ENCODE measurements at places on chromosomes 7 and 10.

GRCh38 chr7:111364413-111364812 lies 197.9 kb downstream of the IMMP2L start:
- no peak for DNase-seq

GRCh38 chr10:133335246-133336117 lies 1.2 kb downstream of the CALY start:
- DNase-seq: peak; percentile 65

DNA sequence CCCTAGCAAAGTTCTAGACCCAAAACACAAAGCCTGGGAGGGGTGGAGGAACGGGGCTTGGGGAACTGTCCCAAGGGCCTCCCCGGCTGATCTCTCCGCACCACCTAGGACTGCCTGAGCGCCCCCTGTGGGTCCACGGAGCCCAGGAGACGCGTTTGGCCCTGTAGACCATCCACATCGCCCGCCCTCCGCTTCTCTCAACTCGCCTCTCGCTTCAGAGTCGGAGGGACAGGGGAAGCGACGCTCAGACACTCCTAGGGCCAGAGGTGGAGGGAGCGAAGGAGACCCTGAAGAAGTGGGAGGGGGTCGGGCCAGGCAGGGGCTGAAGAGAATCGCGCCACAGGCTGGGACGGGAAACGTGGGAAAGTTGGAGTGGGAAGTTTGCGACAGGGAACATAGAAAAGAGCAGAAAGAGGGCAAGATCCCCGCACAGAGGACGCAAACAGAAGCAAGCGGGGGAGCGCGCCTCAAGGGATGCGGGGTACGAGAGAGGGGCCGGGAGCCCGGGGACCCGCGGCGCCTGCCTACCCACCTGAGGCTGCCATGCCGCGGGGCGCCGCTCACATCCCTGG lies 378 bp downstream of the PIK3AP1 start:
- DNase-seq: no peak

DNA sequence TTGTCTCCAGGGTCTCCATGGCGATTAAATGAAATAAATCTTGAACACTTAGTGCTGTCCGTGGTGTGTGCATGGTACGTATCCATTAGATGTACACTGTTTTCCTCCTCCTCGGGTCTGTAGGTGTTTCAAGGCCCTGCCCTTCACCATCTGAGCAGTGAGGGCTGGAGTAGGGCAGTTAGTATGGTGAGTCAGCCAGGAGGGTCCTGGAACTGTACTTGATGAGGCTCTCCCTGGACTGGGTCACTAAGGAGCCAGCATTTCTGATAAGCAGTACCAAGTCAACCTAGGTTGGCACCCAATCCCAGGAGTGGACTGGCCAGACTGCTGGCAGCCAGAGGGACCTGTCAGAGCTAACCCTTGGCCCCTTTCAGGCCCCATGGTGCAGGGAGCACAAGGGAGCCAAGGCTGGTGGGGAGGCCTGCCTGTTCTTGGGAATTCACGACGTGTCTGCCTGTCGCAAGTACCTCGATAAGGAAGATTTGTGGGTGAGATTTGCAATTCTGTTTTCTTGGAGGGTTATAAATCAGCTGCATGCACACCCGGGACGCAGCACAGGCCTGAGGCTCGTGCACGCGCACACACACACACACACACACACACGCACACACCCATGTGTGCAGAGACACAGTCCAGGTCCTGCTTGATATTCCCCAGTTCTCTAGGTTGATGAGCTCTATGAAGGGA lies 114.2 kb downstream of the ZMIZ1 start:
- DNase-seq: no peak

DNA sequence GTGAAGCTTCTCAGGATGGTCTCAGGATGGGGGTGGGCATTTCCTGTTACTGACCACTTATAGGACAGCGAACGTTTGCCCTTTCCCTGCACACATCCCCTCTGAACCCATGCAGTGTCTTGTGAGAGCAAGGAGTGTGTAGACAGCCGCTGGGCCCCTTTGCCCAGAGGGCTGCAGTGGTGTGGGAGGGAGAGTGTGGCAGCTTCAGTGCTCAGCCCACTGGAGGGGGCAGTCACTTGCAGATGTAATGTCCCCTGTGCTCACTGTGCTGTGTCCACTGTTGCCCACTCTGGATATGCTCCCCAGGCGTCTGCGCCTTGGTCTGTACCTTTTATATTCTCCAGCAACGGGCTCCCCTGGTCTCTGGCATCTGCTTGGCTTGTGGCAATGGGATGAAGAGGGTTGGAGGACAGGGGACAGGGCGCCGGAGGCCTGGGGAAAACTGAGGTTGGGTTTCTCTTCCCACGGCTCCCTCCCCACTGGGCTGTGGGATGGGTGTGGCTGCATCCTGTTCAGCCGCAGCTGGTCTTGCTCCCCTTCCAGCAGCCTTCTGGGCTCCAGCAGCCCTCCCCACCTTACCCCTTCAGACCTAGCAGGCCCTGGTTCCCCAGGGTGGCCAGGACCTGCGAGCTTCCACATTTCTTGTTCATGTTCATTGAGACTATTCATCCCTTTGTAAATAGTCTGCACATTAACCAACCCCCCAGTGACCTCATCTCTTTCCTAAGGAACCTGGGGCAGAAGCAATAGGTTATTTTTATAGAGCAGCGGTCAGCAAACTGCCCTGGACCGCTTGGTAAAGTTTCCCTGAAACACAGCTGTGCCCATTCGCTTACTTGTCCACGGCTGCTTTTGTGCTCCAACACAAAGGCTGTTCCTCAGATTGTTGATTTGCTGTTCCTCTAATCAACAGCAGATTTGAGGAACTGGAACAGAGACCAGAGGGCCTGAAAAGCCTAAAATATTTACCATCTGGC lies 6.1 kb downstream of the ZNF789 start:
- DNase-seq: peak; percentile 30

GRCh38 chr10:101229266-101230182 lies at the start of gene LBX1:
Gene LBX1, minus strand, starts transcription at chr10:101229463. Its CDS starts 648 bp downstream, at chr10:101228815.
- no peak for DNase-seq

DNA sequence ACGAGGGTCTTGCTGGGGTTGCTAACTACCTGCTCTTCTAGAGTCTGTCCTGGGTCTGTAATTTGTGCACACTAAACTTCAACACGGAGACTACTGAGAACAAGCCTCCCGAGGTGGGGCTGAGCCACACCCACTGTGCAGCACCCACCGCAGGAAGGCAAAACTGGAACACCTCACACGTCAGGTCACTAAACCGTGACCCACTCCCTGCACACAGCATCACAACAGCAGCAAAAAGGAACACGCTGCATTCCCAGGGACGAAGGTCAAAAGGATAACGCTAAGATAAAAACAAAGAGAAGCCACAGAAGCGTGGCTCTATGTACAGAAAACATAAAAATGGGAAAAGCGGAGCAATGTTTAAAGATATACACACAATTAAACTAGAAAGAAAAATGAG lies 170.1 kb downstream of the MAD1L1 start:
- no peak for DNase-seq

- DNase-seq: no peak
Measured at GRCh38 chr10:361203-362081, 226.2 kb downstream of the ZMYND11 start.

DNA sequence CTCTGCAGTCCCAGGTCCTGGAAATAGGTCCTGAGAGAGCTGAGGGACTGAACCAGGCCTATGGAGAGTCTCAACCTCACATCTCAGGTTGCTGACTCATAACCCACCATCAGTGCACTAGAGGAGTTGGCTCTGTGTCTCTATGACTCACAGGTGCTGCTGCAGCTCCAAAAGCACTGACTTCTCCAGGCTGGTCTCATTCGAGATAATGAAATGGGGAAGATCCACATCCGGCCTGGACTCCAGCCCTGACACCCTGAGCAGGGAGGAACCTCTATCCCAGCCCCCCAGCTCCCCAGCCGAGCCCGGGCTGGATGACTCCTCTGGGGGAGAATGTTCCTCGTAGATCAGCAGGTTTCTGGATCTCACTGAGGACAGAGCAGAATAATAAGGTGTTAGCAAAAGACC lies 35.5 kb upstream of the DGKI start:
- DNase-seq: peak; percentile 98

- DNase-seq: no peak
Measured at GRCh38 chr10:118729641-118730258, 25.0 kb downstream of the CACUL1 start.

DNA sequence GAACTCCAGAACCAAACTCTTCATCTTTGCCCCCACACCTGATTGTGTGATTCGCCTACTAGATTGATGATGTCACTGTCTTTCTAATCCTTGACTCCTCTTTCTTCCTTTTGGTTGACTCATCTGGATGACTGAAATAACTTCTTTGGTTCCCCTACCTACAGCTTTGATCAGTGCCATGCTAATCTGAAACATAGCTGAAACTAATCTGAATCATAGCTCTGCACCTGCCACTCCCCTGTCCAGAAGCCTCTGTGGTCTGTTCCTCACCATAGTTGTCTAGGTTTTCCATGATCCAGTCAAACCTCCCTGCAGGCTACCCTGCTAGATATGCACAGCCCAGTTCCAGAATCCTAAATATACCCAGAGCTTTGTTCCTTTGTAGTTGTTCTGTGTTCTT lies 51.9 kb downstream of the ZNF365 start:
- DNase-seq: peak; percentile 9

GRCh38 chr10:118045837-118046394 lies 825 bp downstream of the RAB11FIP2 start:
- DNase-seq: peak; percentile 44

DNA sequence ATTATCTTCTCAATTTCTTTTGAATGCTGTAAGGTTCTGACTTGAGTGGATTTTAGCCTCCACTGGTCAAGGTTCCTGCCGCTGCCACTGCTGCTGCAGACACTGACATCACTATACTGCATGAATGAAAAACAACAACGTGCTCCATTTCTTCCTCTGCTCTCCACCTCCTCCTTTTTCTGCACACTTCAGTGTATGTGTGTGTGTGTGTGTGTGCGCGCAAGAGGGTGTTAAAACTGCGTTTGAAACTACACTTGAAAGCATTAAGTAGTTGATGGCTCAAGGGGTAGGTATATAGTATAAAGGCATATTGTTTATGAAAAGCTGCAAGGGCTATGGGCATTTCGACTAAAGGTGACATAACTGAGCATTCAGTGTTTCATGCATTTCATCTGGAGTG lies 3.5 kb downstream of the GLCCI1 start:
- no peak for DNase-seq

All from AG08395 (cell line).